IPS-NIHi11 (cell line): ENCODE measurements at places on chromosomes 2 and 18.
A peak's percentile ranks its signal among the peaks of the same experiment; 100 is the strongest.

DNA sequence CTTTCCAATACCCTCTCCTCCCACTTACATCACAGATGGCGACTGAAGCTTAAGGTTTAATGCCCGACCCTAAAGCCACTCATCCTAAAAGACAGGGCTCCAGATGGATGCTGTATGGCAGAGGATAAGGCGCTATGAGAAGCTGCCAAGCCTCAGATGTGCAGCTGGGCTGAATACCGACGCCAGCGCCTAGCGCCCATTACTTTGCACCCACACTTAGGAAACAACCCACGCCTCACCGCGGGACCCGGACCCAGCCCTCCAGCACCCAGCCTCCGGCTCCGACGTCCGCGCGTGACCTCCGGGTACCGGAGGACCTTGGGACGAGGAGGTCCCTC is 335 bp downstream of the TRAK2 start:
- DNase-seq: peak; percentile 33

GRCh38 chr2:40394031-40394430 is 57.9 kb downstream of the SLC8A1 start:
- DNase-seq: no peak

DNA sequence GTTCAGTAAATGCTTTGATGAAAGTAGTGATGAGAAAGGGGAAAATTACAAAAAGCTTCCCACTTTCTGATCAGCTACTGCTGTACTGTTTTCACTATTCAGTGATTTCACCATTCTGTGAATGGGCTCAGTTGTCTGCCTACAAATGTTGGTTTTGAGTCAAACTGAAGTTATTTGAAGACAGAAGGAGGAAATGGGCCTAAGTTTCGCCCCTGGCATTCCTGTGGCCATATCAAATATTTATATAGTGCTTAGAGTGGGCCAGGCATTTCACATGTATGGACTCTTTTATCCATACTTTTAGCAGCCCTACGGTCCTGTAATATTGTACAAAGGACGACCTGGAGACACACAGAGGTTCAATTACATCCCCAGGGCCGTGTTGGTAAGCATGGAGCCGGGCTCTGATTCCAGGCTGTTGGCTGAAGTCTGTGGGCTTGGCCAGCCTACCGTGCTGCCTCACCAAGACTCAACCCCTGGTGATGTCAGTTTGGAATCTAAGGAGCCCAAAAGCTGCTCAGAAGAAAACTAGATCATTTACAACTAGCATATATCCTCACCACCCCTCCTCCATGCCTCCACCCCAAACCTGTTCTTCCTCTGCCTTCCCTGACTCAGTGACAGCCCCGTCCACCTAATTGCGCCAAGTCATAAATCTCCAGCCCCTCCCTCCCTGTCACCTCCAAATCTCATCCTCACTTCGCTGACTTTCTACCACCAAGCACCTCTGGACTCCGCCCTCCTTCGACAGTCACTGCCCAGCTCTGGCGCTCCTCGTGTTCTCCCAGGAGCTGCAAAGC is 10.1 kb upstream of the GRHL1 start:
- DNase-seq: no peak

DNA sequence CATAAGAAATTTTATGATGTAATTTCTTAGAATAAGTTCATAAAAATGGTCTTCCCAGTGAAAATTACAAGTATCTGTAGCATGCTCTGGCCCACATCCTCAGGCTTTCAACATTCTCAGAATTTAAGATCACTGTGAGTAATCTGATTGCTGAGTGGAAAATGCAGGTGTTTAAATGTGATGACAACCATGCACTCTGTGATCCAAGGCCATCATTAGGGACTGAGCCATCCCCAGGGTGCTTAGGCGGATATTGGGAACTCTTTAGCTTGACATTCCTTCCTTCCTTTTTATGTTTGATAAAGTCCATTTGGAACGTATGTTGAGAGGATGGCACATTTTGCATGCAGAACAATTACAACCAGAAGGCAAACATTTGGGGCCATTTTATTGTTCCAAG is 95.5 kb downstream of the ARL4C start:
- no peak for DNase-seq

DNA sequence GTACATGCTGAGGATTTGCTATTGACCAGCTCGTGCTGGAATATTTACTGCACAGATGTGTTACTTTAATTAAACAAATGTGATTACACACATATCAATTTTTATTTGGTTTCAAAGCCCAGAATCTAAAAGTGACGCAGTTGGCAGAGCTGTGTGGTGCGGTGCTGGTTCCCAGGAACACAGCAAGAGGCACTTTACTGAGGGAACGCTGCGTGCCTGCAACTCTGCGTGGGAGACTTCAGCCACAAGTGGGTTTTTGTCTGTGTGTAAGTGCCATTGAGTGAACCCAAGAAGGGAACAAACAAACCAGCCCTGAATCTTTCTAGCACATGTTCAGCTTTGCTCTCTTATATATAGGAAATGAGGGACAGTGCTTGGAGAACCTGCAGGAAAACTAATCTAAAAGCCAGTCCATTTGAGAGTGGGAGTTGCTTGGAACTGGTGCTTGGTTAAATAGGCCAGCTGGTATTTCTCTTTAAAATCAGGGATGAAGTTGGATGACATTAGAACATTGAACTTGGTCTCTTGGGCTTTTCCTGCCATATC is 196.6 kb upstream of the CELF4 start:
- no peak for DNase-seq

DNA sequence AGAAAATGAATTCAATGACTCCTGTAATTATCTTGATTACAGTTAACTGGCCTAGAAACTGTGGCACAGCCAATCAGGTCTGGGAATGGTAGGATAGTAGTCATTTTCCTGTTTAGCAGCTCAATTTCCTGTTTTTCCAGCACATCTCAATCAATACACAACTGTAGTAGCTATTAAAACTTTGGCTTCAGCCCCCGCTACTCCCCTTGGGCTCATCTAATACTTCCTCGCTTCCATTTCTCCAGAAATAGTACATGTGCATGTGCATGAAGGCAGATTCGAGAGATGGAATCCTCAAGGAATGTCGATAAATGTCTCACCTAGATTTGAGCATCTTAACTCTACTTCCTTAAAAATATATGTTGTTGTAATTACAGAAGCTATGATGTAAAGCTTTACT is 9.7 kb downstream of the COBLL1 start:
- no peak for DNase-seq

DNA sequence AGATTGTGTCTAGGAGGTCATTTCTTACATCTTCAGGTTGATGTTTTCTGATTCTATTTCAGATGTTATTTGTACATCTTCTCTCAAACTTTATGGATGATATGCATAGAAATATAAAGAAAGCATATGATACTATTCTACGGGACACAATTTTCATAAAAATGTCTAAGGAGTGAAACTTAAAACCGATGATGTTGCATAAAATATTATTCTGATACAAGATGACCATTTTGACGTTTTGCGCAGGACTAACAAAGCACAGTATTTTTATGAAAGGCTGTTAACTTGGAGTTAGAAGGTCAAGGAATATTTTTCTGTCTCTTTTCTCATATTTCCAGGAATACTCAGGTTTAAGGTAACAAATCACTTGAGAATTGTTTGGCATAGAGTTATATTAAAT is 8.7 kb downstream of the NETO1 start:
- DNase-seq: no peak

GRCh38 chr2:228592925-228593324 is 411.4 kb upstream of the SPHKAP start:
- DNase-seq: no peak

DNA sequence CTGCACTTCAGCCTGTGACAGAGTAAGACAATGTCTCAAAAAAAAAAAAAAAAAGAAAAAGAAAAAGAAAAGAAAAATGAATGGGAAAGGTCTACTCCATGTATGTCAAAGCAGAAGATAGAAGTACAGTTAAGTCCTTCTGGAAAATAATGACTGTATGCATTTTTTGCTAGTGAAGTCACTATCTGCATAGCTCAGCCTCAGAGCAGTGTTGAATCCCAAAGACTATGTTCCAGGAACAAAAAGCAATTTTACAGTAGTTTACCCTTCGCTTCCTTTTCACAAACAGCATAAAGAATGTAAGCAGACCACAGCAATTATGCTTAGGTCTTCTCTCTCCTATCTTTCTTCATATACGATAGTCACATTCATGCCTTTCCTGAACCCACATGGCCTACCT is 497.4 kb downstream of the CMPK2 start:
- DNase-seq: no peak

- DNase-seq: no peak
These were observed 10.4 kb upstream of the MSGN1 start for GRCh38 chr2:17805717-17806363.

GRCh38 chr2:99238599-99238998 is 16.9 kb downstream of the LYG2 start:
- DNase-seq: no peak

DNA sequence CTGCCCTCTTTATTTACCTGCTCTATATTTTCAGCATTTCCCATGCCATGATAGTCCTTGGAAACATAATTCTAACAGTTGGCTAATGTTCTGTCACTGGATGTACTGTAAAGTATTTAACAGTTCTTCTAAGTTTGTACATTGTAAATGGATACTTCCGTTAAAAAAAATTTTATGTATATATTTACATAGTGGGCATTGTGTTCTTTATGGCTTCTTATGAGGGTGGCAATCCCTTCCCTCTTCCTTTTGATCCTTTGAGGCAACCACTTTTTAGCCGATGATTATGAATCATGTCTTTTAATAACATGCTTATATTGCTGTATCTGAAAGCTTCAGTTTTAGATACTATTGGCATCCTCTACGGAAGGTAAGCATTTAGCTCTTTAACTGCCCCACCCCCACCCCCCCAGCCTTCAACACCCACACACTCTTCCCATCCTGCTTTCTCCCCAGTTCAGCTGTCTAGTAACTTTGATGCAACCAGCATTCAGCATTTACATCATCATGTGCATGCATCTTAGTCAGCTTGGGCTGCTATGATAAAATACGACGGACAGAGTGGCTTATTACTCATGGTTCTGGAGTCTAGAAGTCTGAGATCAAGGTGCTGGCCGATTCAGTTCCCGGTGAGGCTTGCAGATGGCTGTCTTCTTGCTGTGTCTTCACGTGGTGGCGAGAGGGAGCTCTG is 21.0 kb upstream of the EDAR start:
- no peak for DNase-seq

DNA sequence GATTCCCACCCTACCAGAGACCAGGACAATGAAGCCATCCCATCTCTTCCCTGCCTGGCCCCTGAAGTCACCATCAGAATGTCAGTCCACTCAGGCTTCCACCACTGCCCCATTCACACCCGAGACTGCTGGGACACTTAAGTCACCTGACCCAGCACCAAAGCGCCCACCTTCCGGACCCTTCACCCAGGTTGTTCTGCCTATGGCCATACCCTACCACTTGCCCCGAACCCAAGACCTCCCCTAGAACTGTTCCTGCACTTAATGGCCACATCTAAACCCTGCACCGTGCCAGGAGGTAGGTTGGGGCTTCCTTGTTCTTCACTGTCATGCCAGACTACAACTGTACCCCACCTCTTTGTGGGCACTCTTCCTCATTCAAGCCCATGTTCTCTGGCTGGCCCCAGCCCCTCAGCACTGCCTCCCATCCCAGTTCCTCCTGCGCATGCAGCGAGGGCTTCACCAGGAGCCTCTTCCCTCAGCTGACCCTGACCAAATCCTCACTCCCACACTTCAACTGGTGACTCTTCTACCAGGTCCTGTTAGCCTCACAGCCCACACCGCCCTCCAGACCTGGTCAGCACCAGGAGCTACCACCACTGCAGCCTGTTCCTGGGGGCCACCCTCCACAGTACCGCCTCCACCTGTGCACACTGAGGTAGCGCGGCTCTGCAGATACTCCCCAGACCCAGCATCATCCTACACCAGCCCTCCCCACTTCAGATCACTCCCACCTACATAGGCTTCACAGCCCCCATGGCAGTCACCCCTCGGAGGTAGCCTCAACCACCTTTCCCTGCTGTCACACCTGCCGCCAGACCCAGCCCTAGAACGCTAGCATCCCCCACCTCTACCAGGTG is 8.3 kb upstream of the ADRA2B start:
- no peak for DNase-seq

- no peak for DNase-seq
These were observed 9.3 kb downstream of the HADHA start for GRCh38 chr2:26235089-26235488.

DNA sequence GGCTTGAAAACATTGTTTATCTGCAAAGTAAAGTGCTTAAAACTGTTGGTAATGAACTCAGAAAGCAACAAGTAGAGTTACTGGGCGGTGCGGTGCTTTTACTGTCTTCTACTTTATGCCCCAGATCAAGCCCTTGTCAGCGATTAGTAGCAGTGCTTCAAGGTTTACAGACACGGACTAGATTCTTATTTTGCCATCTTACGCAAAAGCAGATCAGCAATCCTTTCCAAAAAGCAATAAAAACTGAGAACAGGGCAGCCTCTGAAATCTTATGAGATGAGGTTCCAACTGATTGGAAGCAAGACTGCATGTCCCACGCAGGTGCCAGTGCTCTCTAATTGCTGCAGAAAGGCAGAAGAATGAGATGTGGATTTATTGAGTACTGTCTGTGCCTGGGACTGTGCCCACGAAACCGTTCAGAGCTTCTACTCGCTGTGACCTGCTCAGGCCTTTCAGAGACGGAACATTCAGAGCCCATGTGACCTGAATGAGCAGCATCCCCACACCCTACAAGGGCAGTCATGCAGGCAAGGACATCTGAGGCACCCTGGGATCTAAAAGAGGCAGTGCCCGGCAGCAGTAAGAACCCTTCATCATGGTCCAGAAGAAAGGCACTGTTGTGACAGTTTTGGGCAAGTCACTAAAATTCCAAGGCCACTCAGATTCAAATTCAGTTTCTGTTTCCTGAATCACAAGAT is 15.7 kb downstream of the COL4A3 start:
- no peak for DNase-seq

- DNase-seq: no peak
These were observed 13.5 kb downstream of the MCM6 start for GRCh38 chr2:135862718-135863117.

DNA sequence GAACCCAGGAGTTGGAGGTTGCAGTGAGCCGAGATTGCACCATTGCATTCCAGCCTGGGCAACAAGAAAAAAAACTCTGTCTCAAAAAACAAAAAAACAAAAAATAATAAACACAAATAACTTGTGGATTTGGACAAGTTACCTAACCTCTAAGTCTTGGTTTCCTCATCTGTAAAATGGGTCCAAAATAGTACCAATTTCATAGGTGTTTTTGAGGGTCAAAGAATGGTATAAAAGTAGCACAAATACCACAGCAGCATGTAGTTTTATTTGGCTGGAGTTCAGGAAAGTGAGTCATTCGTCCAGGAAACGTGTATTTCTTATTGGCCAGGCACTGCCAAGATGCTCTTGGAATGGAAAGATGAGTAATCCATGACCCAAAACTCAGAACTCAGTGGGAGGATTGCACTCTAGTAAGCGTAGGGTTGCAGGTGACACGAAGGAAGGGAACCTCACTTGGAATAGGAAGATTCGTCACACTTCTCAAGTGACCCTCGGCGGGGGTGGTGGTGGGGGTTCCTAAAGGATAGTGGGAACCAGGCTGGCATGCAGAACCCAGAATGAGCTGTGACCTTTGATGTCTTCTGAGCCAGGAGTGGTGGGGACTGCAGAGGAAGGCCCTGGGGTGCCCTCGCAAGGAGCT is 24.4 kb downstream of the GRHL1 start:
- DNase-seq: peak; percentile 34
